ENCODE measurements at places on chromosomes 12 and 14.
A peak's percentile ranks its signal among the peaks of the same experiment; 100 is the strongest.

DNA sequence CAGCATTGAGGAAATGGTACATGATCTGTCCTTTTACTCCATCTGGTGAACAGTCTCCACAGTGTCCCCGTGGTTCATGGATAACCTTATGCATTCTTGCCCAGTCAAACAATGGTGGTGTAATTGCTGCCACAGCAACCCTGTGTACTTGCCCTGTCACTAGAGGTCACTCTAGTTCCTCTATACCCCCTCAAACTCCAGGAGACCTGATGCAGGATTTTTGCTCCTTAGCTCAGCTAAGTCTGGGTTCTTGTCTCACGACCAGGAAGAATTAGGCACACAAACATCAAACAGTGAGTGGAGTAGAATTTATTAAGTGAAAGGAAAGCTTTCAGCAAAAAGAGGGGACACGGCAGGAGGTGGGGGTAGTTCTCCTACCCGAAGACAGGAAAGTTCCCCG is 24.7 kb upstream of the EEA1 start:
- no peak for DNase-seq

- DNase-seq = no peak
Observed at GRCh38 chr14:86237733-86238132, 707.8 kb downstream of the FLRT2 start.

- no peak for DNase-seq
Observed at GRCh38 chr12:67534046-67534445, 114.5 kb upstream of the DYRK2 start.

GRCh38 chr14:76781648-76782051 is 20.4 kb downstream of the VASH1 start:
- DNase-seq = no peak

DNA sequence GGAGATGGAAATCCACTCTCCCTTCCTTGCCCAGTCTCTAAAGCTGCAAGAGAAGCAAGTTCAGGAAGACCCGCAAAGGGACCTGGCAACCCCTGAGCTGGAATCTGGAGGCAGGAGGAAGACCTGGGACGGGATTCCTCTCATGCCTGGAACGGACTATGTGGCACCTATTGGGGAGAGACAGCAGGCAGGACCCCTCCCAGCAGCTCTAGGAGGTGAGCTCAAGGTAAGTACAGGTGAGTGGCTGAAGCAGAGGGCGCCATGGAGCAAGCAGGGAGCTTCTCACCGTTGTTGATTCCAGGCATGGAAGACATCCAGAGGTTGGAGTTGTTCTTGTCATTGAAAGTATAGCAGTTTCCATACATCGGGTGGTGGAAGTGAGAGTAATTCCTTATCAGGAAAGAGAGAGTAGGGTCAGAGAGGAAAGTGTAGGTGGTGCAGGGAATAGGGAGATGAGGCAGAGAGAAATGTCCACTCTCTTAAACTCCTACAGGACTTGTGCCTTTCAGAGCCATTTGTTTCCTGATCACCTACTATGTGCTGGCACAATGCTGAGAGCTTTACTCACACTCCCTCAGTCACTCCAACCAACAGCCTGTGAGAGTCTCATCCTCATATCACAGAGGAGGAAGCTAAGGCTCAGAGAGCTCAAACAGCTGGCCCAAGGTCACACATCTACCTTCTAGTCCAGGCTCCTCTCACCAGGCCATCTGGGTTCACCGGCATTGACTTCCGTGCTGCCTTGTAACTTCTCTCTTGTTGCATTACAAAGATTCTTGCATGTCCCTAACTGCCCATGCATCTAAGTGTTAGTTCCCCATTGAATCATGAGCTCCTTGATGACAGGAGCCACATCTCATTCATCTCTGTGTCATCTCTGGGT is 13.9 kb upstream of the TNFRSF1A start:
- peak; percentile 67 for DNase-seq

DNA sequence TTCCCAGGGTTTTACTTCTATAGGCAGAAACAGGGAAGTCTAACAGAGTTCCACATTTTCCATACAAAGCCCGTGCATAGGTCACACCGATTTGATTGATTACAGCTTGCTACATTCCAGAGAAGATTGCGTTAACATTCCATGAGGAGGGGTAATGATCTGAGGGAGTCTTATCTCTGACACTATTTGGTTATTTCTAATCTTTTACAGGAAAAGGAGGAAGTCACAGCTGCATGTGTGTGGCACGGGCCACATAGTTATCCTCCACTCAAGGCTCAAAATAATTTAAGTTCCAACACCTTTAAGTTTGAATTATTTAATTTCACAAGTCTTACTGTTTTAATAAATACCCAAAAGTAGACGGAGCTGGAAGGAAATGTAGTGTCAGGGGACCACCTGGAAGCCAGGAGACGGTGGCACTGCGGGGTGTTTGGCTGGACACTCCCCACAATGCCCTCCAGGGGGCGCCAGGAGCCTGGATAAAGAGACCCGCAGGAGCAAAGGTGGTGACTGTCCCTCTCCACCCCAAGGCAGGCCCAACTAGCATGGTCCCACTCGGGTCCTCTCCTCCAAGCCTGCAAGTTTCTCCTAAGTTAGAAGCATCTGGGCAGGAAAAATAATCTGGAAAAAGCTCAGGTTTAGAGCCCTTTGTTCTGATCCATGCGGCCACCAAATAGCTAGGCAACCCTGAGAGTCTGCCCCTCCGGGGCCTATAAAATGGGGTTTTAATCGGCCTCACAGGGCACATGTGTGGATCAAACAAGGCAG is 20.2 kb downstream of the KRT8 start:
- peak; percentile 34 for DNase-seq

DNA sequence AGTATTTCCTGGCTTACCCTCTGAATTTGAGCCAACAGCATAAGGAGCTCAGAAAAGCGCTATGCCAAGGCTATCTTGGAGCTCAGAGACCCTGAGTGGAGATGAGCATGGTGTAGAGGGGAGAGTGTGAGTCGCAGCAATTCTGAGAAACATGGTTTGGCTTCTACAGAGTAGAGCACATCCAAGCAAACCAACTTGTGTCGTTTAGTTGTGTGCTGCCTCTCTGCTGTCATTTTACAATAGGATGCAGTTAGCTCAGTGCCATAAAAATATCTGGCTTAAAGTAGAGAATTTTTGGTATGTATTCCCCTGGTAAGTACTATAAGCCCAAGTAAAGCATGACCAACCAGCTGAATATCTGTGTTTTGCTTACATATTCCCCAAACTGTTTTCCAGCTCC is 249.2 kb downstream of the TRHDE start:
- no peak for DNase-seq

GRCh38 chr12:107444771-107445170 is 240.8 kb upstream of the PWP1 start:
- no peak for DNase-seq

DNA sequence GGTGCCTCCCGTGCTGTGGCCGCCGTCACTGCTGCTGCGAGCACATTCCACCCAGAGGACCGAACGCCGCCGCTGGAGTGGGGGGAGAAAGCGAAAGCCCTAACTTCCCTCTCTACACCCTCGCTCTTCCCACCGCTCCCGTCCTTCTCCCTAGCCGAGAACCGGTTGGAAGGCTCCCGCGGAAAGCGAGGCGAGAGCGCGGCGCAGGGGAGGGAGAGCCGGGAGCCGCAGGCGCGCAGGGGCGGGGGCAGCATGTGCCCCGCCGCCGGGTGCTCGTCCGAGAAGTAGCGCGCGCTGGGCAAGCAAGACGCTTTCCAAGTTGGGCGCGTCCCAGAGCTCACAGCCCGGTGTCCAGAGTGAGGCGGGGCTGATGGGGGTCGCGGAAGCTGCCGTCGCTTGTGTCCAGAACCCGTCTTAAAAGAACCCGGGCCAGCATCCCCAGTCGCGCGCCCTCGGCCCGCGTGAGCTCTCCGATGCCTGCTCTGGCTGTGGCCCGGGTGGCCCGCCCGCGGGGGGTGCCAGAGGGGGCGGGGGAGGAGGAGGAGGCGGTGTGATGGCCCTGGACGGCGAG is at the start of gene TRHDE:
TSS of gene TRHDE (plus strand) at position 280 of the 571 bp plus-strand sequence. CDS start at position 554, 274 bp downstream.
- no peak for DNase-seq

- no peak for DNase-seq
Observed at GRCh38 chr12:96098631-96099030, 63.2 kb upstream of the LTA4H start.

DNA sequence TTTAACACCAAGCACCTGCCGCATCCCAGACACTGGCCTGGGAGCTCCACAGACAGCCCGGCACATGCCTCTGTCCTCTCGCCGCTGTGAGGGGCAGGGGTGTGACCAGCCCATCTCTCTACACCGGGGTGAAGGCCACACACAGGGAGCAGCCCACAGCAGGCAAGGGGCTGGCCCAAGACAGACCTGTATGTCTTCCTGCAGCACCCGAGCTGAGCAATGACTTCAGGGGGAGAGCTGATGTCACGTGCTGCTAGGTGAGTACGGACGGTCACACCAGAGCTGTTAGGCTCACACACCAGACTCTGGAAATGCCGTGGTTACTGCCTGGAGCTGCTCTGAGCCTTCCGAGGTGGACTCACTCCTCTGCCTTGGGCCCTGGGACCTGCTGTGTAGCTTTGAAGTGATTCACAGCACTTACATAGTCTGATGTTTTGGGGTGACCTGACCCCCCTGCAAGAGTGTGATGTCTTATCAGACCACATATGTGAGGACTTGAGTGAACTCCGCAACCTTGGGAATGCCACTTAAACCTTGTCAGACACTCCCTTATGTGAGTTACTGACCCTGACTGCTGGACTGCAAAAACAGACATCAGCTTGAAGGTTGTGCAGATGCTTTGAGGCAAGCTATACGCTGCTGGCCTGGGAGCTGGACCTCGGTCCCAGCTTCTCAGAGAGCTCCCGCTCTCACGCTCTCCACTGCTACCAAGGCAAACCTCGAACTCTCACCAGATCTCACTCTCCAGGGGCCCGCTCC is 1.8 kb downstream of the XRCC3 start:
- DNase-seq = no peak

Measured in AML-193 (cell line).